Renal cortex interstitium (tissue), 15 donors: ENCODE measurements at places on chromosomes 16 and 17. TPM values are rescaled to one million over a fixed set of nuclear protein-coding genes. Genes with fewer than 3 reads are reported as not detected.

The TADA2A gene
- 23.9 TPM for polyA plus RNA-seq

- DNase-seq: no peak
Observed at GRCh38 chr16:50810241-50810965, 68.5 kb downstream of the CYLD start.

- DNase-seq: no peak
Observed at GRCh38 chr16:4392382-4393239, 21.0 kb downstream of the VASN start.

GRCh38 chr16:87134628-87134995 lies 182.6 kb downstream of the C16orf95 start:
- no peak for DNase-seq

The CHAD gene
- polyA plus RNA-seq: 2.1 TPM

- no peak for DNase-seq
Observed at GRCh38 chr16:81451753-81452680, 7.4 kb downstream of the CMIP start.

DNA sequence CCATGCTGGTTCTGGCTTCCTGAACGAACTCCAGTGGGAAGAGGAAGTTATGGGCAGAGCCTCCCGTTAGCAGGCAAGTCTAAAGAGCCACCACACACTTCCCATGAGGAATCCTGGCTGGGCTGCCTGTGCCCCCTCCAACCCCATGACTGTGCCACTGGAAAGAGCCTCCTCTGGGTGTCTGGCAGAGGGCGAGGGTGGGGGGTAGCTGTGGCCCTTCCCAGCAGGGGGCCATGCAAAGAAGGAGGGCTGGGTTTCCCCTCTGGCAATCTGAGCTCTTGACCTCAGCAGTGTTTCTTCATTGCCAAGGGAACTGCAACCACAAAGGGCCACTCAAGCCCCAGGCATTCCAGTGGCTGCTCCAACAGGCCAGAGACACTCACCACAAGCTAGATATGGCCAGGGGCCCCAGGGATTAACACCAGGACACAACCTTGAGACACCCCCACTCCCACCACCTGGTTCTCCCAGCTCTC lies 1.7 kb upstream of the RRAD start:
- DNase-seq: no peak

- DNase-seq: no peak
Observed at GRCh38 chr16:87968541-87968940, 17.3 kb downstream of the BANP start.

DNA sequence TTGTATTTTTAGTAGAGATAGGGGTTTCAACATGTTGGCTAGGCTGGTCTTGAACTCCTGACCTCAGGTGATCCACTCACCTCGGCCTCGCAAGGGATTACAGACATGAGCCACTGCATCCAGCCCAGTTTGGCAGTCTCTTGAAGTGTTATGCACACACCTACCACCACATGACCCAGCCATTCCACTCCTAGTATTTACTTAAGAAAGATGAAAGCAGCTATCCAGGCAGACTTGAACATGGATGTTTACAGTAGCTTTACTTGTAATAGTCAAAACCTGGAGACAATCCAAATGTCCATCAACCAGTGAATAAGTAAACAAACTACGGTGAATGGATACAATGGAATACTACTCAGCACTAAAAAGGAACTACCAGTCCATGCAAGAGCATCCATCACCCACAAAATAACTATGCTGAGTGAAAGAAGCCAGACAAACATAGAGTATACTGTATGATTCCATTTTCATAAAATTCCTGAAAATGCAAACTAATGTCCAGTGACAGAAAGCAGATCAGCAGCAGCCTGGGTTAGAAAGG lies 37.8 kb upstream of the RASD1 start:
- no peak for DNase-seq

The CCL17 gene
- 0.19 TPM for polyA plus RNA-seq

DNA sequence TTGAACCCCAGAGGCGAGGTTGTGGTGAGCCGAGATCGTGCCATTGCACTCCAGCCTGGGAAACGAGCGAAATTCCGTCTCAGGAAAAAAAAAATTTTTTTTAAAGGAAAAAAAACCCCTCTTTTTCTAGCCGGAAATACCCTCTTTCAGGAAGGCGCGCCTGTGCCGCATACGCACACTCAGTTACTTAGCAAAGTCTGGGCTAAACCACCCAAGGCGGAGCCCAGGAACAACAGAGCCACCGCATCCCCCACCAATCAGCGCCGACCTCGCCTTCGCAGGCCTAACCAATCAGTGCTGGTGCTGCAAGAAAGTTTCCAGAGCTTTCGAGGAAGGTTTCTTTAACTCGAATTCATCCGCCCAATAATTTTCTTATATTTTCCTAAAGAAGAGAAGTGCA lies 510.4 kb downstream of the KCNJ18 start:
- DNase-seq: no peak

- no peak for DNase-seq
Observed at GRCh38 chr16:3075523-3075915, 10.1 kb downstream of the IL32 start.

- no peak for DNase-seq
Observed at GRCh38 chr17:15133826-15134225, 131.3 kb downstream of the PMP22 start.

The WFIKKN1 gene
- 2.0 TPM for polyA plus RNA-seq

DNA sequence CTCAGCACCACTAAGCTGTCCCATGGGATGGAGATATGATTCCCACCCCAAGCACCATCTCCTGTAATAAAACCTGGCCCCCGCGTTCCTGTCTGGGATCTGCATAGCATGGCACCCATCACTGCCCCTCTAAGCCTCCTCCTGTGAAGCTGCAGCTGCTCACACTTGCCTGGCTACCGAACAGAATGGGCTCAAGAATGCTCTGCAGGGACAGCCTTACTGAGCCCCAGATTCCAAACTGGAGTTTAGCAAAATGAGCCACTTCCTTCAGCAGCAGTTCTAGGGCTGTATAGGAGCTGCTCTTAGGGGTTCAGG lies 256.1 kb downstream of the CPPED1 start:
- no peak for DNase-seq

The KIF1C gene
- polyA plus RNA-seq: 97.2 TPM

The SPATA22 gene
- polyA plus RNA-seq: 0.40 TPM

DNA sequence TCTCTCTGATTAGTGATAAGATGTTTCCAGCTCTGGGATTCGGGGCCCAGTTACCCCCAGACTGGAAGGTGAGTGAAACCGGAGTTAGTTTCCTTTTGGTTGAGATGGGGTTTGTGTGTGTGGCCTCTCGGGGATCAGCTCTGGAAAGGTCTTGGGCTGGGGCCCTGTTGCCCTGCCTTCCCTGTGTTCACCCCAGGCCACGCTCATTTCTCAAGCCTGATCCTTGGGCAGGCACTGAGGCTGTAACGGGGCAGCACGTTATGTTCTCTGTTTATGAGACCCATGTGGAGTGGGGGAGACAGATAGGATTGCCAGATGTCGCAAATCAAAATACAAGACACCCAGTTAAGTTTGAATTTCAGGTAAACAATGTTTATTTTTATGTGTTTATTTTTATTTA lies 35.5 kb downstream of the CPNE2 start:
- DNase-seq: no peak

GRCh38 chr17:75566834-75567233 lies 20.8 kb upstream of the MYO15B start:
- no peak for DNase-seq

The CDR2L gene
- polyA plus RNA-seq: 8.0 TPM

DNA sequence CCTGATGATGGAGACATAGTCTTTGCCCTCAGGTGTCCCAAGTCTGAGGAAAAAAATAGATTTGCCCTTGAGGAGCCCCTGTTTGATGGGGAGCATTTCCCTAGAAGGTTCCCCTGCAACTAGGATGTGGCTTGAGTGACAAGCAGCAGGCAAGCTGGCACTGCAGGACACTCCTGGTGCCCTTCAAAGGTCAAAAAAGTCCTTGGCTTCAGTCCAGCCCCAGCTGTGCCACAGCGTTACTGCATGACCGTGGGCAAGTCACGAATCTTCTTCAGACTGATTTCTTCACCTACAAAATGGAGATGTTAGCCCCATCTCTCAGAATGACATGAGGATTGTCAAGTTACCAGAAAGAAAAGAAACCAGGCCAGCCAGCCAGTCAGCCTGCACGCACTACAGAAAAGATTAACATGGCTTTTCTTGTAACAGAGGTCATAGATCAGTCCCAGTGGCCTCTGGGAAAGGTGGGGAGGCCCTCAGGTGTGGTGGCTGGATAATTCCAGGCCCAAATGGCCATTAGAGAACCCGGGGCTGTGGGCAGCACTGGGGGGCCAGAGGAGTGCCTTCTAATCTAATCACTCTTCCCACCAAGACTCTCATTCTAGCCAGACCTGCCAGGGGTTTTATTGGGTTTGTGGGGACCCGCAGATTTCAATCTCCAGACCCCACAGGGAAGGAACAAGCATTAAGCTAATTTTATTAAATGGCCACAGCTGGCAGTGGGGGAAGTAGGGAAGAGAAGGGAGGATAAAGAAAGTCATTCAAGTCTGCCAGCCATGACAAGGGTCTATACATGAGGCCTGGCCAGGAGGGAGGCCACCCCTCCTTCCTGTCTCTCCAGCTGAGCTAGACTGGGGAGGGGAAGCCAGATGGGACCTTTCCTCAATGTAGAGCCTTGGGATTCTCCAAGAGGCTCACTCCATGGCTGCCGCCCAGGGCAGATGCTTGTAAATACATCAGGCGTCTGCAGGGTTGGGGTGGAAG lies 9.7 kb upstream of the KIF18B start:
- DNase-seq: no peak

DNA sequence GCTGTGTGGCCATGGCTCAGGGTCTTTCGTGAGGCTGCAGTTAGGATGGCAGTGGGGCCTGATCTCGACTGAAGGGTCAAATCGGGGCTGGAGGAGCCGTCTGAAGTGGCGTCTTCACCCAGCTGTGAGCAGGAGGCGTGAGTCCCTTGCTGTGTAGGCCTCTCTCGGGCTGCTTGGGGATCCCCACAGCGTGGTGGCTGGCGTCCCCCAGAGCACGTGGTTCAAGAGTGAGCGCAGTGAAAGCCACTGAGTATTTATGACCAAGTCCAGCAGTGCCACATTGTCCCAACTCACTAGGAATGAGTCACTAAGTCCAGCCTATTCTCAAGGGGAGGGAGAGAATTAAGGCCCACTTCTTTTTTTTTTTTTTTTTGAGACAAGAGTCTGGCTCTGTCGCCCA lies 11.7 kb upstream of the TCF25 start:
- DNase-seq: no peak

GRCh38 chr17:2697611-2698162 lies 13.9 kb downstream of the CLUH start:
- DNase-seq: no peak

DNA sequence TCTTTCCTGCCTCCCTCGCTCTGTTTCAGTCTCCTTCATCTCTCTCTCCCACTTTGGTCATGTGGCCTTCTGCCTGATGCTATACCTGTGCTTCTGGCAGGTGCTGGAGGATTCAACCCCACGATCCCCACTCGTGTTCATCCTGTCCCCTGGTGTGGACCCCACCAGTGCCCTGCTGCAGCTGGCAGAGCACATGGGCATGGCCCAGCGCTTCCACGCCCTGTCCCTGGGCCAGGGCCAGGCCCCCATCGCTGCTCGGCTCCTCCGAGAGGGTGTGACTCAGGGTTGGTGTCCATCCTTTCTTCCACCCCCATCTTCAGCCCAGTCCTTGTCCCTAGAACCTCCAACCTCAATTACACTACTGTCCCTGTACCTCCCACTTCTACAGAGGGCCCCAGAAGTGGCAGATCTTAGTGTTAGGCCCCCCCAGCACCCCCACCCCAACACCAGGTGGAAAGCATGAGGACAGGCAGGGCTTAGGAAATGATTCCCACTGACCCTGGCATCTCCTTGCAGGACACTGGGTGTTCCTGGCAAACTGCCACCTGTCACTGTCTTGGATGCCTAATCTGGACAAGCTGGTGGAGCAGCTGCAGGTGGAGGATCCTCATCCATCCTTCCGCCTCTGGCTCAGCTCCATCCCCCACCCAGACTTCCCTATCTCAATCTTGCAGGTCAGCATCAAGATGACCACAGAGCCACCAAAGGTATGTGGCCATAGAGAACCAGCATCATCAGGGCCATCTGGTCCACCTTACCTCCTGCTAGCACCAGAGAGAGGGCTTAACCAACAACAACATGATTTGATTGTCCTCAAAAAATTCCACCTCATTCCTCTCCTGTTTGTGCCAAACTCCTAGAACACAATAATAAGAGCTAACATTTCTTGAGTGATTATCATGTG lies 9.7 kb upstream of the KDM6B start:
- no peak for DNase-seq

DNA sequence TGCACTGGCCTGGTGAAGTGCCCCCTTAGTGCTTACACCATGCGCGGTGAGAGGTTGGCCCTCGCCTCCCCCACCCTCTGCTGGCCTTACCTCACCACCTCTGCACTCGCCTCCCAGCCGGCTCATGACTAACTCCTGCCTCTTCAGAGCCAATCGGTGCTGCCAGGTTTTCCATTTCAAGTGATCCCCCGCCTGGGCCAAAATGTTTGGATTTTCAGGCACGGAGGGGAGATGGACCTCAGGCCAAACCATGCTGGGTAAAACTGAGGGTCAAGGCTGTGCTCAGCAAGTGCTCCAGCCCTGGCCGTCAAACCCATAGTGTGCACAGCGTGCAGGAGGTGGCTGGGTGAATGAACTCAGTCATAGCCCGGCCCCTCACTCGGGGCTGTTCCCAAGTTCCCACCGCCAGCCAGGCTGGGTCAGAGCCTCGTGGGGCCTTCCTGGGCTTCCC lies 175.4 kb downstream of the SEC14L1 start:
- DNase-seq: no peak

GRCh38 chr17:63760771-63761539 lies 12.4 kb downstream of the CCDC47 start:
- DNase-seq: no peak

The WNT3 gene
- 2.0 TPM for polyA plus RNA-seq

- no peak for DNase-seq
Observed at GRCh38 chr17:66950325-66950724, 14.2 kb upstream of the CACNG4 start.

The KCNH6 gene
- polyA plus RNA-seq: 1.7 TPM

GRCh38 chr16:84594725-84595038 lies 23.2 kb downstream of the COTL1 start:
- DNase-seq: no peak

- DNase-seq: no peak
Observed at GRCh38 chr17:70024253-70024652, 50.8 kb upstream of the KCNJ16 start.

GRCh38 chr17:43719578-43719977 lies 39.0 kb downstream of the SOST start:
- no peak for DNase-seq

The LPO gene
- polyA plus RNA-seq: 0.22 TPM

The DNASE1L2 gene
- 1.4 TPM for polyA plus RNA-seq

GRCh38 chr16:81469183-81469677 lies 24.6 kb downstream of the CMIP start:
- DNase-seq: no peak

The AXIN2 gene
- 22.1 TPM for polyA plus RNA-seq

DNA sequence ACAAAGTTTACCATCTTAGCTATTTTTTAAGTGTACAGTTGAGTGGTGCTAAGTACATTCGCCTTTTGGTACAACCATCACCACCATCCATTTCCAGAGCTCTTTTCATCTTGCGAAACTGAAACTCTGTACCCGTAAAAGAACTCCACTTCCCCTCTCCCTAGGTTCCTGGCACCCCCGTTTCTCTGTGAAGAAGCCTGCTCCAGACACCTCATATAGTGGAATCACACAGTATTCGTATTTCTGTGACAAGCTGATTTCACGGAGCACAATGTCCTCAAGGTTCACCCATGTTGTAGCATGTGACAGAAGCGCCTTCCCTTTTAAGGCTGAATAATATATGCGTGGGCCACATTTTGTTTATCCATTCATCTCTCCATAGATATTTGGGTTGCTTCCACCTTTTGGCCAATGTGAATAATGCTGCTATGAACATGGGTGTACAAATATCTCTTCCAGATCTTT lies 54.2 kb upstream of the MAP3K14 start:
- no peak for DNase-seq

The GINS2 gene
- polyA plus RNA-seq: 23.8 TPM

The PHKG2 gene
- 30.1 TPM for polyA plus RNA-seq
